Stimulated activated CD8-positive, alpha-beta memory T cell treated with anti-CD3 and anti-CD28 coated beads, Interleukin-12 subunit alpha, Interleukin-12 subunit beta, amount 100 ng/mL, for 4 hours (primary cell): ENCODE measurements at places on chromosomes 7 and 10.
A peak's percentile ranks its signal among the peaks of the same experiment; 100 is the strongest.

DNA sequence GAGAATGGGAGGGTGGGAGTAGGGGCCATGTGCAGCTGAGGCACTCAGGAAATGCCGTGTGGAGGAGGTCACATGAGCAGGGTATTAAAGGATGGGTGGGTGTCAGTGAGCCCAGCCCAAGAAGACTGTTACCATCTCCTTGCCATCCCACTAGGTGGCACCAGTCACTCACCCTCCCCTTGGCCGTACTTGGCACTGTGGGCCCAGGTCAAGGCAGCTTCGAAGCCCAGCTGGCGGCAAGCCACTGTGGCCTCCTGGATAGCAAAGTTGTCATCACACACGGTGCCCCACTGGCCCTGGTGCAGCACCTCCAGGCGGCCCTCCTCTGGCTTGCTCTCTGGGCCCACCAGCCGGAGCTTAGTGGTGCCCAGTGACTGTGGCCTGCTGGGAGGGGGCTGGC is 5.4 kb downstream of the LOXL4 start:
- no peak for DNase-seq

DNA sequence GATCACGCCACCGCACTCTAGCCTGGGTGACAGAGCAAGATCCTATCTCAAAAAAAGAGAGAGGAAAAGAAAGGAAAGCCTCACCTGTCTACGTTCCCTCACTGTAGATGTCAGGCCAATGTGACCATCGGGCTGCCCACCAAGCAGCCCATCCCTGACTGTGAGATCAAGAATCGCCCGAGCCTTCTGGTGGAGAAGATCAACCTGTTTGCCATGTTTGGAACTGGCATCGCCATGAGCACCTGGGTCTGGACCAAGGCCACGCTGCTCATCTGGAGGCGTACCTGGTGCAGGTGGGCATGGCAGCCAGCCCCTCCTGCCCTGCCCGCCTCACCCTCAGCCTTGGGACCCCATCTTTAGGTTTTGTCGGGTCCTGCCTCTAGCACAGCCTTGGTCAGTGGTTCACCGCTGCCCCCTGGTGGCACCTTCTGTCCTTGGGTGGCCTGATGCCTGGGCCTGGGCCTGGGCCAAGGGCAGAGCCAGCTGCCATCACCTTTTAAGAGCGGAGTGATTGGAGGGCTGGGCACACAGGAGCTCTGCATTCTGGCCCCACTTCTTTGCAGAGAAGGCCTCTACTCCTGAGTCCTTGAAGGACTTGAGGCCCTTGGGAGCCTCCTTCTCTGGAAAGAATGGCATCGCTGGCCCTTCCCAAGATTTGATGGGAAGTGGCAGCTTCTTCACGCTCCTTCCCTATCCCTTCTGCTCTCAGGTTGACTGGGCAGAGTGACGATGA is 14.4 kb upstream of the AHCYL2 start:
- peak; percentile 40 for DNase-seq

DNA sequence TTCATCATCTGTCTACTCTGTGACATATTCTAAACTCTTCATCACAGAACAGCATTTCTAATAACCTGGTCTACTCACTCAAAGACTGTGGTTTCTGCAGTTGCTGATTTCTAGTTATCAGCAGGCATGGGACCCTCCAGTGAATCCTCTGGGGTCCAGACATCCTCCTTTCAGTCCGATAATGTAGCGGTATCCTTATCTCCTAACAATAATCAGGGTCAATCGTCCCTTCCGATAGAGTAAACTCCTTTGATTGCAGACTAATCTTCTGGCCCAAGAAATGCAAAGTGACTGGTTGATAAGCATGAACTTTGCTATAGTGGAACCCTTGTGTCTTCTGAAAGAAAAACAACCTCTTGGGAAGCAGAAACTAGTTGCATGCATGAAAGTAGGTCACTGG is 1209.8 kb upstream of the CELF2 start:
- no peak for DNase-seq

DNA sequence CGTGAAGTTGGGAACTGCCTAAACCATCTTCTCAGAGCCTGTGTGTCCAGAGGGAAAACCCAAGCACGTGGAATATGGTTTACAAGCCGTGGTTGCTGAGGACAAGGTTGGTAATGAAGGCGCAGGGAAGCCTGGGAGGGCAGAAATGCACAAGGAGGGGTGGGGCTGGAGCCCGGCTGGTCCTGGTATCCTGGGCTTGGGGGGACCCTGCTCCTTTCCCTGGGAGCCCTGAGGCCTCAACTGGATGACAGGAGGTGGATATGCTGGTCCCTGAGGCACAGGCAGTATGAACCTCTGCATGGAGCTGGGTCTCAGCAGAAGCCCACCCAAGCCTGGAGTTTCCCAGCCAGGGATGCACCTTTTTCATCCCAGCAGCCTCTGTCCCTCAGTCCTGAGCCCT is 80.3 kb upstream of the RET start:
- DNase-seq = no peak

GRCh38 chr7:53596230-53596629 is 560.8 kb downstream of the POM121L12 start:
- DNase-seq = no peak

DNA sequence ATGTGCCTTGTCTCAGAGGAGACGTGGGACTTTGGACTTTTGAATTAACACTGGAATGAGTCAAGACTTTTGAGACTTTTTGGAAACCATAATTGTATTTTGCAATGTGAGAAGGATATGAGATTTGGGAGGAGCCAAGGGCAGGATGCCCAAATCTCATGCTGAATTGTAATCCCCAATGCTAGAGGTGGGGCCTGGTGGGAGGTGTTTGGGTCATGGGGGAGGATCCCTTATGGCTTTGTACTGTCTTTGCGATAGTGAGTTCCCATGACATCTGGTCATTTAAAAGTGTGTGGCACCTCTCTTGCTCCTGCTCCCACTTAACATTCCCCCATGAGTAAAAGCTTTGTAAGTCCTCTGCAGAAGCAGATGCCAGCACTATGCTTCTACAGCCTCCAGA is 39.2 kb downstream of the DNAJC9 start:
- DNase-seq = no peak

DNA sequence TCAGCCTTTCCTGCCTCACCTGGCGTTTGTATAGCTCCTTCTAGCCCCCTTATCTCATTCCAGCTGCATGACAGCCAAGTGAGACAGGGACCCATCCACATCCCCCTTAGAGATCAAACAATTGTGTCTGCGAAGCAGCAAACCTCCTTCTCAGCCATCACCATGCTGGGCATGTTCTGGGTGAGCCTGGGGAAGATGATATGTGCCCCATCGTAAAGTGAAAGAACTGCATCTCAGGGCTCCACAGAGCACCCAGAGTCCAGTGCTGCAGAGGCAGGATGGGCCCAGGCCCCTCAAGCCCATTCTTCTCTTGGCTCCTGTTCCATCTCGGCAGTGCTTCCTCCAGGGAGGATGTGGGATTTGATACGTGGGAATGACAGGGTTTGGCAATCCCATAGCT is 43.2 kb downstream of the FIGNL1 start:
- DNase-seq = no peak

DNA sequence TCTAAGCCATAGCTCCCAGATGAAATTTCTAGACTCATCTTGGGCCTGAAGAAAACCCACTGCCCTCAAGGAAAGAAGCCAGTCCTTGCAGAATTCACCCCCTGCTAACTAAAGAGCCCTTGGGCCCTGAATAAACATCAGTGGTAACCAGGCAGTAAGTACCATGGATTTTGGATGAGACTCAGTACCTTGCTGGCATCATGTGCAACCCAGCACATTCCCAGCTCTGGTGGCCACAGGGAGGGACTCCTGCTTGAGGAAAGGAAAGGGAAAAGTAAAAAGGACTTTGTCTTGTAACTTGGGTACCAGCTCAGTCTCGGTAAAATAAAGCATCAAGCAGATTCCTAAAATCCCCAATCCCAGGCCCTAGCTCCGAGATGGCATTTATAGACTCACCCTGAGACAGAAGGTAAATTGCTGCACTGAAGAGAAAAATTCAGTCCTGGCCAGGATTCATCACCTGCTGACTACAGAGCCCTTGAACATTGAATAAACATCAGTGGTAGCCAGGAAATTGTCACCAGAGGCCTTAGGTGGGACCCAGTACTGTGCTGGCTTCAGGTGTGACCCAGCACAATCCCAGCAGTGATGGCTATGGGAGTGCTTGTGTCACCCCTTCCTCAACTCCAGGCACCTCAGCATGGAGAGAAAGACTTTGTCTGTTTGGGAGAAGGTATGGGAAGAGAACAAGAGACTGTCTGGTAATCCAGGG is 31.2 kb upstream of the SFTPD start:
- no peak for DNase-seq

DNA sequence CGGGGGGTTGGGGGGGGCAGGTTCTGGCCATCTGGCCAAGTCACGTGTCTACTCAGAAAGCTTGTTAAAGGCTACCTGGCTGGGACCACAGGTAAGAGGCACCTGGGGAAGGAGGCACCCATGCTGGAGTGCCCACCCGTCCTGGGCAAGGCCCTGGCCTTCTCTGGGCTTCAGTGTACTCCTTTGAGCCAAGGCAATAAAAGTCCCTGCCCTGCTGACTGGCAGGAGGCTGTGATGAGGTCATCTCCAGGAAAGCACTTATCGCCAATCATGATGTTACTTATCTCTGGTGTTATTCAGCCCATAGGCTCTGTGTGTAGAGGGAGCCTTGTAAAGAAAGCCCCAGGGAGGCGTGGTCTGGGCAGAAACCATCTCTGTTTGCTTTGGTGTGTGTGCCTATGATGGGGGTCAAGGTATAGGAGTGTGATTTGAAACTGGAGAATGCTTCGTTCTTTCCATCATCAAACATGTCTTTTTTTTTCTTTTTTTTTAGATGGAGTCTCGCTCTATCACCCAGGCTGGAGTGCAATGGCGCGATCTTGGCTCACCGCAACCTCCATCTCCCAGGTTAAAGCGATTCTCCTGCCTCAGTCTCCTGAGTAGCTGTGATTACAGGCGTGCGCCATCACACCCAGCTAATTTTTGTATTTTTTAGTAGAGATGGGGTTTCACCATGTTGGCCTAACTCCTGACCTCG is 2.5 kb upstream of the CLDN4 start:
- no peak for DNase-seq

DNA sequence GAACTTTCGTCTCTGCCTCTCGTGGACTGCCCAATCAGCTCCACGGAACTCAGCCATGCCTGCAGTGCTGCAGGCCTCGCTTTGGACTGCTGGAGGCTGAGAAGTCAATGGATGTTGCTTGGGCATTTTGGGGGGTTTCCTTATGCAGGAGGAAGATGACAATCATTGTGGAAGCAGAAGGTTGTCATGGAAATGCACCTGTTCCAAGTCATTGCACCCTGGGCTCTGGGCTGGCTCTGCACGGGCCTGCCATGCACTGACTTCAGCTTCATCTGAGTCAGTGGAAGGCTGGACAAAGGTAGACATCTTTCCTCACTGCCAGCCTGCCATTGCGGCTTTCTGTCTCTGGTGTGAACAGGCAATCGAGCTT is 217.3 kb downstream of the RPS24 start:
- no peak for DNase-seq

- DNase-seq = no peak
Observed at GRCh38 chr10:61989995-61990760, 88.7 kb downstream of the ARID5B start.

DNA sequence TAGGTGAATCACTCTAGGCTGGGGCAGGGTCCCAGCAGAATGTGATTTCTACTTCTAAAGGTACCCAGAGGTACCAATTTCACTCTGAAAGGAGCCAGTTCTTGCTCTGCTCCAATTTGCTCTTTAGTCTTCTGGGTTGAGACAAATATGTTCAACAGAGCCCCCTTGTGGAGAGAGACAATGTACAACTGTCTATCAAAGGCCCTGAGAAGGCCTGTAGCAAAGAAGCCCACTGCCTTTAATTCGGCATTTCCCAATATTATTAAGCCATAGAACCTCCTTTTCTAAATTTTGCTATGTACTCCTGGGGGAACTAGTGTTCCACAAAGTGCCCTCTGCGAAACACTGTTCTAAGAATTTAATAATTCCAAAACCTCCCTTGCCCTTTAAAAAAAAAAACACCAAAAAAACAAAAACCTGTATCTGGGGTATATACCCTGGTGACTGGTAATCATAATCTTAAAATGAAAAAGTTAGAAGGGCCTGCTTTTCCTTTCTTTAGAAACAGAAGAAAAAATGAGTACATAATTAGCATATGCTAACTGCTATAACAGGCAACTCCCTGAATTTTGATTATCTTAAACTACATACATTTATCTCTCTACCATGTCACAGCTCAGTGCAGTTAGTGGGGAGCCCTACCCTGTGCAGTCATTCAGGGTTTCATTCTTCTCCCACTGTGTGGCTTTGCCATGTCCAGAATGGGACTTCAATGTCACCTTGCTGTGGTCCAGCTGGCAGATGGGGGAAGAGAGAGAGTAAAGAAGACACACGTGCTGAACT is 160.9 kb upstream of the BMPER start:
- no peak for DNase-seq

GRCh38 chr10:14450041-14450491 is 119.3 kb upstream of the FRMD4A start:
- no peak for DNase-seq

DNA sequence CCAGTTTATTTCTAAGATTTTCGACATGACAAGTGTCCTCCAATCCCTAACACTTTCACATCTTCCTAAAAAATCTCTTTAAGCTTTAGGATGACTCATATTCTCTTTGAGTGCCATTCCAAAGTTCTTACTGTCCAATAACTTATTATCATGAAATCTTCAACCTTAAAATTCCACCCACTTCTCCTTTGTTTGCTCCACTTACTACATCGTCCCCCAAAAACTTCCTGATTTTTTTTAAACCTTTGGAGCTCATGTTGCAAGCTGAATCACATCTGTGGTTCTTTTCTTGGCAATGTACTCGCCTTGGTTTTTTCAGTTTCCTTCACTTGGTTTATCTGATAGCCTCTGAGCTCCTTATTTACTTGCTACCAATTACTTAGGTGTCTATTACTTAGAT is 39.2 kb upstream of the JCAD start:
- DNase-seq = no peak

DNA sequence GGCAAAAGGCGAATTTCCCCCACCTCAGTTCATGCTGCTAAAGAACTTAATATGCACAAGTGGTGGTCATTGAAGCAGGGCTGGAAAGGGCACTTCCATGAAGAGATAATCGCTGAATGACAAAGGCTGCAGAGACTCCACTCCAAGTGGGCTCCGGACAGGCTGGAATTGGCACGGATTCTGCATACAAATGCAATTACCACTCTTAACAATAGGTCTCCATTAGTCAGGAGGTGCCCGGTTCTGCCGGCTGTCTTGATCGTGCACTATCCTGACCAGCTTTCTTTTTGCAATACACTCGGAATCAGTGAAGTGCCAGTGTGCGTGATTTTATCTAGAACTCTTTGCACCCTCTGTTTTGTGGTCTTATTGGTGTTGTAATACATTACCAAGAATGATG is 49.7 kb downstream of the INSYN2A start:
- no peak for DNase-seq

DNA sequence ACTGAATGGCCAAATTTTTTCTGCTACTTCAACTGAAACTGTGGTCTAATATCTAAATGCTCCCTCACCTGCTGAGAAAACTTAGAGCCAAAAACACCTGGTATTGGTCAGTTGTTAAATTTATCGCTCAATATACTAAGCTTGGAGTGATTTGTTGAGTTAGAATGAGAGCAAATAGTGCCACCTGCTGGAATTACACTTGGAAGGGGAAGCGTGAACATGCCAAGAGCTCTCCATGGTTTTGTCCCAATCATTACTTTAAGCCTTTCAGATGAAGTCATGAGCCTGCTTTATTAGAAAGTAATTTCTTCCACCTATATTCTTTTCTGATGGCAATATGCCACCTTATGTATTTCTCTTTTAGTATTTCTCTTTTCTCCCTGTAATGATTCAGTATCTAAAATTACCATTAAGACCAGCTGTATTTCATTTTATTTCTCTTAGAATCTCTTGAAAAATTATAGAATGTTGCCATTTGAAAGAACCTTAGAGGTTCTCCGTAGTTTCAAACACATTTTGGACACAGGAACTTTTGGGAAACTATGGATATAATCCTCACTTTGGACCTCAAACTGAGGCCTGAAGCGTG is 447.8 kb upstream of the C7orf33 start:
- no peak for DNase-seq
